ENCODE measurements at places on chromosomes 11 and 22. TPM values are rescaled to one million over a fixed set of nuclear protein-coding genes. Genes with fewer than 3 reads are reported as not detected.

GRCh38 chr11:110773442-110773841, 61.2 kb upstream of the ARHGAP20 start:
- ATAC-seq, result no peak

DNA sequence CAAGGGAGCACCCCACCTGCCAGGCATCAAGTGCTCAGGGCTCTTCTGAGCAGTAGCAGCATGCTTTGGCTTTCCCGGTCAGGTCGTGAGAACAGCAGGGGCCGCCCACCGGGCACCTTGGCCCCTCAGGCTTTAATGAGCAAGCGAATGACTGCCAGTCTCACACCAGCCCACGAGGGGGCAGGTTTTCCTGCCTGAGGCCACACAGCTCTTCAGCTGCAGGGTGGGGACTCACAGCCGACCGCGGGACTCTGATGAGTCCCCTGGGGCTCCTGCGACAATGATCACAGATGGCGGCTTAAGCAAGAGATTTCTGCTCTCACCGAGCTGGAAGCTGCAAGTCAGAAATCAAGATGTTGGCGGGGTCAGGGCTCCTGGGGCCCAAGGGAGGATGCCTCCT, 14.3 kb upstream of the FGF19 start:
- ATAC-seq, result no peak

GRCh38 chr11:7574491-7575130, 60.8 kb downstream of the PPFIBP2 start:
- ATAC-seq, result no peak

DNA sequence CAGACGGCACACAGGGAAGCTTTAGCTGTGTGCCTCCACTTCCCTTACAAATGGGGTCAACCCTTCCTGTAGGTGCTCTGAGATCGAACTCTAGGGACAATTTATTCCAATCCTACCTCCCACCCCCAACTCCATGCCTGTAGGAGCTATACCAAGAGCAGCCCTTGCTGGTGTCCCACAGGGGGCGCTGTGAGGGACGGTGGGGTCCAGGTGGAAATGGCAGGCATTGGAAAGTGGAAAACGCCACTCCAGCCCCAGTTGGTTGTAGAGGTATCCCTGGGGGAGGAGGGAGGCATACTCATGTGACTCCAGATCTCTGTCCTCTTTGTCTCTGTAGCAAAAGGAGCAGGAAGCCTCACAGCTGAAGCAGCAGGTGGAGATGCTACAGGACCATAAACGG, 161.3 kb downstream of the MYO18B start:
- ATAC-seq, result no peak

GRCh38 chr11:44573333-44573732, 7.9 kb downstream of the CD82 start:
- ATAC-seq, result no peak

GRCh38 chr11:11985954-11986949, 22.2 kb downstream of the DKK3 start:
- no peak for ATAC-seq

The LIF gene
- 0.58 TPM for total RNA-seq

DNA sequence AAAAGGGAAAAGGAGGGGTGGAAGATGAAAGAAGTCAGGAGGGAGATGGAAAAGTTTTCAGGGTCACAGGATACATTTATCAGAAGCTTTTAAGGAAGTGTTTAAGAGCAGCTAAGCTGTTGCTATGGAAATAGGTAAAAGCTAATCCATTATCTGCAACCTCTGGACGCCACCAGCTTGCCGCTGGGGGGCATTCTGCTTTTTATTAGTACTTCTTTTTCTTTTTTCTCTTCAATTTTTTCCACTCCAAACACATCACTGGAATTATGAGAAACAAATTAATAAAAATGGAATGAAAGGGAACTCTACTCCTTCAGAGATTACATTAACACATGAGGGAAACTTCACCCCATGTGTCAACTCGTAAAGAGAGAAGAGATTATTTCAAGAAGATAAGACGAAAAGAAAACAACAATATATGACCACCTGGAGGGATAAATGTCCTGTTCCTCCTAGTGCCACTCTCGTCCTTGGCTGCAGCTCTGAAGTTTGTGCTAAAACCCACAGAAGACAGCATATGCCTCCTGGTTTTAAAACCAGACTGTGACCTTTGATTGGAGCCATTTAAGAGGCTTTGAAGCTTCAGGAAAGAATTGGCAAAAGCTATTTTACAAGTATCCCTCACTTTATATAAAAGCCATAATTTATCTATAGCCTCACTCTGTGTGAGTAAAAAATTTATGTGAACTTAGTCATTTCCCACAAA, 972.8 kb downstream of the OPCML start:
- no peak for ATAC-seq

- no peak for ATAC-seq
Observed at GRCh38 chr11:115067900-115068530, 389.7 kb downstream of the NXPE2 start.

DNA sequence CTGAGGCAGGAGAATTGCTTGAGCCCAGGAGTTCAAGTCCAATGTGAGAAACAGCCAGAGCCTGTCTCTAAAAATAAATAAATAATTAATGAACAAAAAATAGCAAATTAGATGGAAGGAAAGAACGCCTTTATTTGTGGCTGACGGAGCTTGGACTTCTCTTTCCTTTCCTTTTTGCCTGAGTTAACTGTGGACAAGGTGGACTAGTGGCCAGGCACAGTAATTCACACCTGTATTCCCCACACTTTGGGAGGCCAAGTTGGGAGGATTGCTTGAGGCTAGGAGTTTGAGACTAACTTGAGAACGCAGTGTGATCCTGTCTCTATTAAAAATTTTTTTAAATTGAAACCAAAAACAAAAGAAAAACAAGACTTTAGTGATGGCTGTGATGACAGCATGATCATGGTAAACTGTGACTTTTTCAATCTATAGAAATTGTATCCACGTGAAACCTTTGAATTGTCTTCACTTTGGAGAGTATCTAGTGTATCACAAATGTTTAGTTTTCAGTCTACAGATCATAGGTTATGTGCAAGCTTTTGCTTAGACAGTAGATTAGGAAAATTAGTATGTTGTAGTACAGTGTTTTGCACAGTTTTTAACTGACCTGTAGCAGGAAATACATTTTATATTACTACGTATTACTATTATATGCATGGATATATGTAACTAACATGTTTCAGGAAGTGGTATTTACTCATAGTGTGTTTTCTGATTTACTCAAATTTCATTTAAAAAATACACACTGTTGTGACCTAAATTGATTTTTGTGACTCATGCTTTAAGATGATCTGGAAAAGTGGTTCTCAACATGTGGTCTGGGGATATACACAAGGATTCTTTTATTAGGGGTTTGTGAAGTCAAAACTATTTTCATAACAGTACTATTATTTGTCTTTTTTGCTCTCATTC, 42.1 kb downstream of the KDM2A start:
- ATAC-seq, result no peak

DNA sequence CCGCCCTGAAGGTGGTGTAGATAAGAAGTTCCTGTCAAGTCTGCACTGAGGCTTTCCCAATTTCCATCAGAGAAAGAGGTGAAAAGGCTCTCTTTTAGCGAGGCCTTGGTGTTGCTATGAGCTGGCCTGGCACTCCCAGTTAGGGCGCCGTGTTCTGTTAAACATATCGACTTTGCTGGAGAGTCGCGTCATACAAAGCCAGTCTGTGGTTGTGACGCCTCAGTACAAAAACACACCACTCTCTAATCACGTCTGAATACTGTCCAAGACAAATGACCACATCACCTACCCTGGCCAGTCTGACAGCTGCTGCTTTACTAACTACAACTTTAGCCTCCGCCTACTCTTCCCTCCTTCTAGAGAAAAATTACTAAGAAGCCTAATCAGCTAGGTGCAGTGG, 8.0 kb upstream of the TOLLIP start:
- no peak for ATAC-seq

The CCDC81 gene
- 0.23 TPM for total RNA-seq

DNA sequence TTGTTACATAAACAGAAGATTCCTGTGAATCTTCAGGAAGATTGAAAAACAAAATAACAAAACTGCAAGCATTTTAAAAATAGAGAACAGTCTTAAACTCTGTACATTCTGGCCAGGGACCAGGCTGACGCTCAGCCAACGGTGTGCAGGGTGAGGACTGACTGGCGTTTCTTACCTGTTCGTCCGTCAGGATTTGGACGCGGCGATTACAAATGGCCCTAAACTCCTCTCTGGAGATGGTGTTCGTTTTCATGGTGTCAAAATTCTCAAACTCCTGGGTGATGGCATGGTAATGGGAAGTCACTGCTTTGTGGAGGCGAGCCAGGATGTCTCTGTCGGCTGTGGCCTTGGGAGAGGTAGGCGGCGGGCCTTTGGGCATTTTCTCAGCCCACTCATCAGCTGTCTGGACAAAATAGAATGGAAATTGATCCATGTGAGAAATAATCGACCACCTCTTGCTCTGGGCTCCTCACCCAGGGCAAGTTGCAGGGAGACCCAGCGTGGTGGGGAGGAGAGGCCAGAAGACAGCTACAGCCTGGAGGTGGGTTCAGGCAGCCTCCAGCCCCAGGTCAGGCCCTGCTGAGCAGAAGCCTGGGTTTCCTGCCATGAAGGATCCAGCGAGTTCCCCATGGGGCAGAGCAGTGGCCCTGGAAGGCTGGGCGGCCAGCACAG, 143.0 kb downstream of the MPPED1 start:
- ATAC-seq, result no peak

GRCh38 chr11:66510271-66510989, at the start of gene BBS1:
Gene BBS1, plus strand, starts transcription at chr11:66510635. Its CDS starts 25 bp downstream, at chr11:66510660.
- peak; percentile 96 for ATAC-seq

The SCUBE1 gene
- total RNA-seq, result 107 TPM

The HTR3A gene
- total RNA-seq, result not detected

The SCN2B gene
- total RNA-seq, result 0.67 TPM

- ATAC-seq, result no peak
Observed at GRCh38 chr11:57762235-57762861, 746 bp downstream of the CTNND1 start.

DNA sequence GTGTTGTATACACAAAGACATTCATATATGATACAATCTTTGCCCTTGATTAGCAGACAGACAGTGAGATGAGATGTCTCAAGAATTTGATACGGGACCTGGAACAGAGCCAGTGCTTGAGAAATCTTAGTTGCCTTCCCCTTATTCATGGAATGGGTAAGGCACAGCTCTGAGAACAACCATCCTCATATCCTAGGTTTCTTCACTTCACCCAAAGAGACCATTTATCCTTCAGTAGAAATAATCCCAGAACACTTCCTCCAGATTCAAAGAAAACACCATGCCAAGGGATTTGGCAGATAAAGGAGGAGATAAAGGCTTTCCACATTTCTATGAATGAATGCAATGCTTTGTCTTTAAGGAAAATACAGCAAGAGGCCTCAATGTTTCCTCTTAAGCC, 8.8 kb upstream of the IZUMO1R start:
- no peak for ATAC-seq

GRCh38 chr11:12119502-12119901, 9.1 kb downstream of the MICAL2 start:
- ATAC-seq, result no peak

- no peak for ATAC-seq
Observed at GRCh38 chr11:16526947-16527346, 170.6 kb upstream of the SOX6 start.

The AIFM3 gene
- total RNA-seq, result not detected

DNA sequence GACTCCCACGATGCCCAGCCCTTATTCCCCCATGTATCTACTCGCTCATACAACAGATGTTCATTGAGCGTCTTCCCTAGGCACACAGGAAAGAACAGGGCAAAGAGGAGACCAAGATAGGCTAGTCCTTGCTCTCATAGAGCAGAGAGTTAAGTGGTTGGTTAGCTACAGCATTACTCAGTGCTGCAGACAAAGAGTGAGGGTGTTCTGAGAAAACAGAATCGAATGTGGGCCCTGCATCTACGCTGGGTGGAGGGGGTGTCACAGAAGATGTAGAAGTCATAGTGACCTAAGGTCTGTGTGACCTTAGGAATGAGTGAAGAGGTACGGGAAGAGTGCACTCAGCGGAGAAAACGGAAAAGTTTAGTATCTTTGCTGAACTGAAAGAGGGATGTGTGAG, 12.3 kb downstream of the PSMD13 start:
- ATAC-seq, result no peak

The DRD2 gene
- not detected for total RNA-seq

- no peak for ATAC-seq
Observed at GRCh38 chr22:36289406-36289870, 36.5 kb downstream of the APOL1 start.

DNA sequence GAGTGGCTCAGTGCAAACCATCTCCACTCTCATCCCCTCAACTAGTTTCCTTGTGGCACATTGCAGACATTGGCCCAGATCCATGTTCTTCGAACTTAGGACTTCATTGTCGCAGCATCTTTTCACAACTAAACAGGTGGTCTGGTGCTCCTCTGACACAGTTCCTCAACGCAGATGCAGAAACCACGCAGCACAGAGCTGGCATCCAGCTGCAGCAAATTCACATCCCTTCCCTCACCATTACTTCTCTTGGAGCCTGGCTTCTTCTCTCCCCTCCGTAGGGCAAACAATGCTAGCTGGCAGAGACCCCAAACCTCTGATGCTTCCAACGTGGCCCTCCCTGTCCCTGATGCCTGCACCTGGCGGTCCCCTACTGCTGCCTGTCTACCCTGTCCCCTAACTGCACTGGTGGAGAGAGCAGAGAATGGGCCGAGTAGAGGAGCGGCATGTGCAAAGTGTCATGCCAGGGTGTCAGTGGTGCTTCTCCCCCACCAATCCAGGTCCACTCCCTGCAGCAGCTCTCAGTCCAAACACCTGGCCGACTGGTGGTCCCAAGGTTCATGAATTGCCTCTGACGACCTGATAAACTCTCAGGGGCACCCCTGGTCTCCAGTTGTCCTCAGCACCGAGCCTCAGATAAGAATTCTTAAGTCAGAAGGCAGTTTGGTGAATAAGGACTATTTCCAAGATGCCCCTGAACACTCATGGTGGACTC, 18.1 kb downstream of the TMPRSS13 start:
- ATAC-seq, result no peak

The SRSF8 gene
- 28.6 TPM for total RNA-seq

The OR5A1 gene
- total RNA-seq, result not detected

The DDX25 gene
- total RNA-seq, result 0.08 TPM

DNA sequence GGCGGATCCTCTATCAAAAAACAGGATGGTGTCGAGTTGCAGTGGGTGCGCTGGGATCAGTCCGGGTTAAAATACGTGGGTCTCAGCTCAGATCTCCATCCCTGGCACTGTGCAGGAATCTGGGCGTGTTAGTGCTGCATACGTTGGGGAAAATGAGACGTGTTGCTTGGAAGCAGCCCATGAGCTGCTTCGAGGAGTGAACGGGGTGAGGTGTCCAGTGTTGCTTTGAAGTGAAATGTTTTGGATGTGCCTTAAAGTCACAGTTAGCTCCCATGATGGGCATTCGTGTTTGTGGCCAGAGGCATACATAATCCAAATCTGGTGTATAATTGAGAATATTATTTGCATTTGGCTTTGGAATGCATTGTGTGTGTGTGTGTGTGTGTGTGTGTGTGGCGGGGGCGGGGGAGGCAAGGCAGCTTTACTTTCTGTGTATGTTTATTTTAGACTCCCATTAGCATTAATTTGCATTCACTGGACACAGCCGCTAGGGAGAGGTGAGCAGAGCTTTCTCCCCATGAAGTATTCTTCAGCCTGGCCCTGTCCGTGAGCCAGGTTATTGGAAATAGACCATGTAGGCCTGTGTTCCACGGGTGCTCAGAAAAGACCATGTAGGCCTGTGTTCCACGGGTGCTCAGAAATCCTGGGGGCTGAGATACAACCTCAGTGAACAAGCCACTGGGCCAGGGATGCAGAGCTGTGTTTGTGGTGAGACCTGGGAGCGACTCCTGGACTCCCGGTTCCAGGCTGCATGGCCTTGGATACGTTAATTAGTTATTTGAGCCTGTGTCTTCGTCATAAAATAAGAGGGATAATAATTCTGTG, 134.6 kb downstream of the ST3GAL4 start:
- ATAC-seq, result no peak

GRCh38 chr11:133653336-133653735, 121.0 kb upstream of the OPCML start:
- no peak for ATAC-seq

The OR4A16 gene
- total RNA-seq, result not detected

The FAT3 gene
- total RNA-seq, result 69.3 TPM
